Spleen (tissue), 13 donors: ENCODE measurements at places on chromosomes 2 and 18. TPM values are rescaled to one million over a fixed set of nuclear protein-coding genes. Genes with fewer than 3 reads are reported as not detected.
A peak's percentile ranks its signal among the peaks of the same experiment; 100 is the strongest.

Gene TUBA3E
- total RNA-seq: not detected

- H3K4me3 ChIP-seq: no peak overlapping the region
- DNase-seq: no peak
- no peaks in the 10 kb centered on the region for H3K36me3 ChIP-seq
- H3K4me1 ChIP-seq: no peaks in the 10 kb centered on the region
- H3K27me3 ChIP-seq: no peaks in the 10 kb centered on the region
Observed at GRCh38 chr2:138267161-138267901, 234.2 kb upstream of the SPOPL start.

- H3K4me1 ChIP-seq: no peaks in the 10 kb centered on the region
- H3K27ac ChIP-seq: no peak overlapping the region
- H3K27me3 ChIP-seq: no peaks in the 10 kb centered on the region
- H3K36me3 ChIP-seq: no peaks in the 10 kb centered on the region
Observed at GRCh38 chr2:185807351-185807750, 68.7 kb downstream of the FSIP2 start.

Gene SKOR2
- total RNA-seq: not detected

- no peaks in the 10 kb centered on the region for H3K36me3 ChIP-seq
- H3K4me3 ChIP-seq: no peak overlapping the region
- H3K27ac ChIP-seq: no peak overlapping the region
- peaks cover 7% of the 10 kb centered on the region for H3K4me1 ChIP-seq
Observed at GRCh38 chr2:205984381-205984780, 101.6 kb downstream of the INO80D start.

GRCh38 chr18:61975526-61976326, 82.9 kb upstream of the RNF152 start:
- H3K4me1 ChIP-seq: no peaks in the 10 kb centered on the region
- no peaks in the 10 kb centered on the region for H3K27me3 ChIP-seq
- no peaks in the 10 kb centered on the region for H3K36me3 ChIP-seq

Gene DNPEP
- 59.2 TPM for total RNA-seq

Gene ZNF521
- total RNA-seq: 65.7 TPM

DNA sequence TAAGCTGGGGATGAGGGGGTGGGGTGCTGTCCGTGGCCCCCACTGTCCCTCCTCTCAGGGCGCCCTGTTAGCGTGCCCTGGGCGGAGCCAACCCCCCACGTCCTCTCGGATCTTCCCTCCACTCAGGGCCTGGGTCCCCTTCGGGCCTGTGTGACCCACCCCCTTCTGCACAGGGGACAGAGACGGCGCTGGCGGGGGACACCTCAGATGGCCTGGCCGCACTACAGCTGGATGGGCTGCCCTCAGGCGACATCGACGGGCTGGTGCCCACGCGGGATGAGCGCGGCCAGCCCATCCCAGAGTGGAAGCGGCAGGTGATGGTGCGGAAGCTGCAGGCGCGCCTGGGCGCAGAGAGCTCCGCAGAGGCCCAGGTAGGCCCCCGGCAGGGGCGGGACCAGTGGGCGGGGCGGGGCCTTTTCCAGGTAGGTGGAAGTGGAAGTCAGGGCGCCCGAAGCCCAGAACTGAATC, 9.9 kb upstream of the KLHL30 start:
- no peak overlapping the region for H3K4me3 ChIP-seq
- peaks cover 6% of the 10 kb centered on the region for H3K4me1 ChIP-seq
- no peaks in the 10 kb centered on the region for H3K36me3 ChIP-seq
- H3K27ac ChIP-seq: no peak overlapping the region
- peak; percentile 67 for DNase-seq

Gene MTLN
- total RNA-seq: 42.6 TPM

Gene MORN2
- 5.3 TPM for total RNA-seq

- DNase-seq: no peak
- H3K27me3 ChIP-seq: no peaks in the 10 kb centered on the region
- no peak overlapping the region for H3K27ac ChIP-seq
Observed at GRCh38 chr18:40415821-40416220, 1539.2 kb upstream of the PIK3C3 start.

Gene SERPINB13
- not detected for total RNA-seq

GRCh38 chr18:45981821-45982220, 14.7 kb upstream of the EPG5 start:
- peak overlapping the region; percentile 15 for H3K27ac ChIP-seq
- no peaks in the 10 kb centered on the region for H3K27me3 ChIP-seq
- no peaks in the 10 kb centered on the region for H3K4me1 ChIP-seq

Gene LMAN1
- 97.9 TPM for total RNA-seq

DNA sequence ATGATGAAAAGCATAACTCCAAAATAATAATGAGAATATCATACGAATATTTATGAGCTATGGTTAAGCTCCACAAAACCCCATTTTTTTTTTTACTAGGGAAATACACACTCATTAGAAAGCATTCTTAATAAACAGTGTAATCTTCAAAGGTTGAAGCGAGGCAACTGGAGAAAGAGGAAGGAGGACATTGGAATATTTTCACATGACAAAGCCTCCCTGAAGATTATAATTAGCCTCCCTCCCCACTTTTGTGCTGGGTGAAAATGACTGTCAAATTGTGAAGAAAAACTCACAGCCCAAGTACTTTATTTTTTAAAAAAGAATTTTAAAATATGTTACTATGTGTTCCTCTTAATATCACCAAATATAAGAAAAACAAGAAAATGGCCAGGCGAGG, 64.1 kb upstream of the NFU1 start:
- H3K4me1 ChIP-seq: peaks cover 10% of the 10 kb centered on the region
- no peaks in the 10 kb centered on the region for H3K27me3 ChIP-seq
- H3K27ac ChIP-seq: no peak overlapping the region
- no peaks in the 10 kb centered on the region for H3K36me3 ChIP-seq
- no peak overlapping the region for H3K4me3 ChIP-seq

- no peak overlapping the region for H3K4me3 ChIP-seq
- DNase-seq: no peak
- H3K27ac ChIP-seq: no peak overlapping the region
- no peaks in the 10 kb centered on the region for H3K36me3 ChIP-seq
Observed at GRCh38 chr18:58549814-58550339, 79.0 kb downstream of the ALPK2 start.

Gene PPP4R3B
- total RNA-seq: 80.8 TPM

DNA sequence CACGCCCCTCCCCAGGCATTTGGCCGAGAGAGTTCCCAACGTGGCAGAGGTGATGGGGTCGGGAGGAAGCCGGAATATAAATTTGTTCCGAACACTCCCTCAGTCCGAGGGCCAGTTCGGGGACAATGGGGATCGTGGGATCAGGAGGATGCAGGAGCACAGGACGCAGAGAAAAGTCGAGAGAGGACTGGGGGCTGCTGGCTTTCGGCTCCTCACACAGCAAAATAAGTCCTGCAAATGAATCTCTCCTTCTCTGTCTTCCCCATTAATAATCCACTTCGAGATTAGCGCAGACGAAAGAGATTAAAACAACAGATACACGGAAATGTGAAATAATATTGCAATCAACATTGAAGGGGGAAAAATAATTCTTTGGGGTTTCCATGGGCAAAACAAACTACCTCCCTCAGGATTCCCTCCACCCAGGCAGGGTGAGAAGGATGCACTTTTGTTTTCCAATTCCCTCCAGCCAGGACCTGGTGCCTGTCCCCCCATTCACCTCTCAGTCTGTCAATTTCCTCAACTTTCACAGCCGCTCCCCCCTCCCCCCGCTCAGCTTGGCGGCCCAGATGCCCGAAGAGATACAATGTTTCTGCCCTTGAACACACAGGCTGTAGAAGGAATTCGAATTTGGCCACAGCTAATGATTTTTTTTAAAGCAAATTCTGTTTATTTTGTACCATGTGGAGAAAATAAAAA, 3.1 kb upstream of the ZEB2 start:
- H3K4me1 ChIP-seq: peaks cover 70% of the 10 kb centered on the region
- H3K27ac ChIP-seq: peak overlapping the region; percentile 95
- no peaks in the 10 kb centered on the region for H3K36me3 ChIP-seq
- peak; percentile 80 for DNase-seq
- H3K4me3 ChIP-seq: peak overlapping the region; percentile 54

- H3K27me3 ChIP-seq: no peaks in the 10 kb centered on the region
- no peaks in the 10 kb centered on the region for H3K4me1 ChIP-seq
- DNase-seq: no peak
- no peaks in the 10 kb centered on the region for H3K36me3 ChIP-seq
- no peak overlapping the region for H3K4me3 ChIP-seq
Observed at GRCh38 chr2:200054681-200055468, 99.5 kb downstream of the MAIP1 start.

Gene IGFBP5
- total RNA-seq: 34.5 TPM

DNA sequence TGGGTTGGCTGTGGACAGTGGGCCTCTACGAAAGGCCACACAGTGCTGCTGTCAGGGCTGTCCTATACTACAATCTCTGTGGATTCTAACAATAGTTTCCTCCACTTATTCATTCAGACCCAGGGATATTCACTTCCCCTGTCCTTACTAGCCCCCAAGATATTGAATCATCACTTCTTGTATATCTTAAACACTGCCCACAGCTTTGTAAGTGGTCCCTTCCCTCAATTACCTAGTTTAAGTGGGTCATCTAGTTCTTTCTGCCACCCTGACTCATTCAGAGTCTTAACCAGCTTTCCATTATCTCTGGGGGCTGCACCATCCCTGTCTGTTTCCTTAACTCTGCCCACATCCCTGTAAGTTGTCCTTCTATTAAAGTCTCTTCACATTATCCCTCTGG, 69.2 kb downstream of the CD28 start:
- H3K36me3 ChIP-seq: no peaks in the 10 kb centered on the region
- H3K4me3 ChIP-seq: no peak overlapping the region
- no peak for DNase-seq
- no peaks in the 10 kb centered on the region for H3K27me3 ChIP-seq
- no peaks in the 10 kb centered on the region for H3K4me1 ChIP-seq

Gene MYCN
- total RNA-seq: not detected

Gene PDE11A
- total RNA-seq: not detected

GRCh38 chr2:2743164-2743571, 412.1 kb upstream of the MYT1L start:
- H3K4me1 ChIP-seq: no peaks in the 10 kb centered on the region
- no peak overlapping the region for H3K27ac ChIP-seq
- H3K27me3 ChIP-seq: no peaks in the 10 kb centered on the region
- no peaks in the 10 kb centered on the region for H3K36me3 ChIP-seq
- H3K4me3 ChIP-seq: no peak overlapping the region

- H3K4me3 ChIP-seq: no peak overlapping the region
- H3K36me3 ChIP-seq: no peaks in the 10 kb centered on the region
- no peak overlapping the region for H3K27ac ChIP-seq
- no peaks in the 10 kb centered on the region for H3K4me1 ChIP-seq
- no peaks in the 10 kb centered on the region for H3K27me3 ChIP-seq
- DNase-seq: no peak
Observed at GRCh38 chr2:133561045-133561852, 7.0 kb downstream of the NCKAP5 start.

DNA sequence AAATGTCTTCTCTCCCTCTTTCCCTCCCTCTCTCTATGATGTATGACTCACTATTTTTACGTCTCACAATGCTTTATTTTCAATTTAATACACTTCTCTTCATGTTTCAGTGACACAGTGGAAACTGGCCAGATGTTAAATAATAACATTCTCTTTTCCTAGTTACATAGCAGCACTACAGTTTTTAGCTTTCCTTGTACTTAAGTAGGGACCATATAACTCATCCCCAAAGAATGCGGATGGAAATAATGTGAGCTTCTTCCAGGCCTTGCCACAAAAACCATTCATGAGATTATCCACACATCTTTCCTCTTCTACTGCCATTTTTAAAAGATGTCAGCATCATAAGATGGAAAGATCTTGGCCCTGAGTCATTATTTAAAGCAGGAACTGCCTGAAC, 789.4 kb downstream of the LRP1B start:
- H3K36me3 ChIP-seq: no peaks in the 10 kb centered on the region
- no peaks in the 10 kb centered on the region for H3K27me3 ChIP-seq

Gene CRYBA2
- not detected for total RNA-seq

GRCh38 chr18:51321696-51322095, 124.2 kb upstream of the MEX3C start:
- no peak overlapping the region for H3K4me3 ChIP-seq
- no peaks in the 10 kb centered on the region for H3K4me1 ChIP-seq
- DNase-seq: no peak
- H3K36me3 ChIP-seq: no peaks in the 10 kb centered on the region
- H3K27me3 ChIP-seq: no peaks in the 10 kb centered on the region

DNA sequence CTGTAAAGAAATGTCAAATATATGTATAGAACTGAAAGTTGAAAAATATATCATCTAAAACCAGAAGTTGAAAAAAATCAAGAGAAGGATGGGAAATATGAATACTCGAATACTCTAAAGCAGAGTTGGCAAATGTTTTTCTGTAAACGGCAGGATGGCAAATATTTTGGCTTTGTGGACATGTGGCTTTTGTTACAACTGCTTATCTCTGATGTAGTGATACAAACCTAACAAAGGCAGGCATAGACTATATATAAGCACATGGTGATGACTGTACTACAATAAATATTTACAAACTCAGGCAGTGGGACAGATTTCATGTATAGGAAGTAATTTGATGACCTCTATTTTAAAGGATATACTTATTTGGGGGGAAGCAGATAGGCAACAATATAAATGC, 224.6 kb upstream of the LRRTM4 start:
- H3K4me1 ChIP-seq: no peaks in the 10 kb centered on the region
- H3K4me3 ChIP-seq: no peak overlapping the region
- H3K36me3 ChIP-seq: no peaks in the 10 kb centered on the region
- DNase-seq: no peak
- H3K27me3 ChIP-seq: no peaks in the 10 kb centered on the region

GRCh38 chr2:8573234-8573941, 108.5 kb upstream of the ID2 start:
- no peak overlapping the region for H3K4me3 ChIP-seq
- no peaks in the 10 kb centered on the region for H3K36me3 ChIP-seq
- peaks cover 29% of the 10 kb centered on the region for H3K4me1 ChIP-seq
- H3K27me3 ChIP-seq: no peaks in the 10 kb centered on the region
- no peak overlapping the region for H3K27ac ChIP-seq

GRCh38 chr2:159755788-159756187, 42.2 kb downstream of the CD302 start:
- DNase-seq: no peak
- no peak overlapping the region for H3K4me3 ChIP-seq
- H3K4me1 ChIP-seq: peaks cover 43% of the 10 kb centered on the region
- H3K27me3 ChIP-seq: no peaks in the 10 kb centered on the region

- peaks cover 7% of the 10 kb centered on the region for H3K4me1 ChIP-seq
- no peak for DNase-seq
- no peaks in the 10 kb centered on the region for H3K27me3 ChIP-seq
- no peak overlapping the region for H3K4me3 ChIP-seq
- H3K36me3 ChIP-seq: peaks cover 22% of the 10 kb centered on the region
Observed at GRCh38 chr18:22934789-22935188, 1.7 kb downstream of the RBBP8 start.

GRCh38 chr2:63975437-63976124, 43.6 kb downstream of the VPS54 start:
- no peaks in the 10 kb centered on the region for H3K27me3 ChIP-seq
- DNase-seq: no peak
- H3K4me1 ChIP-seq: no peaks in the 10 kb centered on the region
